ENCODE measurements at places on chromosomes 2 and 18. TPM values are rescaled to one million over a fixed set of nuclear protein-coding genes. Genes with fewer than 3 reads are reported as not detected.

DNA sequence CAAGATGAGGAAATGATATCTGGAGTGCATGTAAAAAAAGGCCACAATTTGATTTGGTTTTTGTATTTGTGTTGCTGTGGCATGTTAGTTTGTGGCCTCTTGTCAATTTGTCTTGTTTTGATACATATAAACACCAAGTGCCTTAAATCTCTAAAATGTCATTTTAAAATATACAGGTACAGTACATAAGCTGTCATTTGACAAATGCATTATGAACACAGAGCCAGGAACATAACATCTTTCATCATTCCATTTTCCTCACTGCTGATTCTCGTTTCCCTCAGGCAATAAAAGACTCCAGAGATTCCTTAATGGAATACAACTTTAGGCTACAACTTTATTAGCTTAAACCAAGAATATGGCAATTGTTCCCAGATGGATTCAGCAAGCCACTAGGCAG, 217.5 kb downstream of the ZNF804A start:
- H3K4me3 ChIP-seq: no peak overlapping the region
- H3K27ac ChIP-seq: no peak overlapping the region
- H3K36me3 ChIP-seq: no peaks in the 10 kb centered on the region
- no peak for DNase-seq
- no peaks in the 10 kb centered on the region for H3K27me3 ChIP-seq

GRCh38 chr2:69601179-69601612, 42.3 kb downstream of the AAK1 start:
- no peak overlapping the region for H3K27ac ChIP-seq
- peak; percentile 29 for DNase-seq
- H3K36me3 ChIP-seq: no peaks in the 10 kb centered on the region
- no peaks in the 10 kb centered on the region for H3K27me3 ChIP-seq
- no peak overlapping the region for H3K4me3 ChIP-seq

- no peaks in the 10 kb centered on the region for H3K27me3 ChIP-seq
- no peak overlapping the region for H3K4me3 ChIP-seq
- no peak overlapping the region for H3K27ac ChIP-seq
Observed at GRCh38 chr2:194424683-194425209, 1232.3 kb upstream of the SLC39A10 start.

DNA sequence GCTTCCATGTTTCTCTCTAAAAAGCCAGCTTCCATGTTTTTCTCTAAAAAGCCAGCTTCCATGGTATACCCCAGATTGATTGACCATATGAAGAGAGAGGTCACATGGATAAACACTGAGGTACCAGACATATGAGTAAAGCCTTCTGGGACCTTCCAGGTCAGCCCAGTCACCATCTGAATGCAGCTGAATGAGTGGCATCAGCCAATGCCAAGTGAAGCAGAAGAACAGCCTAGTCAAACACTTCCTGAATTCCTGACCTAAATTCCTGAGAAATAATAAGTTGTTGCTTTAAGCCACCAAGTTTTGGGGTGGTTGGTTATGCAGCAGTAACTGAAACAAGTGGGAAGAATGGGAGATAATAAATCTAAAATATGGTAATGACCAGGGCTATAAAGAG, 5.7 kb upstream of the ALS2 start:
- DNase-seq: no peak
- H3K4me1 ChIP-seq: peaks cover 7% of the 10 kb centered on the region
- H3K4me3 ChIP-seq: no peak overlapping the region
- no peaks in the 10 kb centered on the region for H3K27me3 ChIP-seq
- no peak overlapping the region for H3K27ac ChIP-seq

DNA sequence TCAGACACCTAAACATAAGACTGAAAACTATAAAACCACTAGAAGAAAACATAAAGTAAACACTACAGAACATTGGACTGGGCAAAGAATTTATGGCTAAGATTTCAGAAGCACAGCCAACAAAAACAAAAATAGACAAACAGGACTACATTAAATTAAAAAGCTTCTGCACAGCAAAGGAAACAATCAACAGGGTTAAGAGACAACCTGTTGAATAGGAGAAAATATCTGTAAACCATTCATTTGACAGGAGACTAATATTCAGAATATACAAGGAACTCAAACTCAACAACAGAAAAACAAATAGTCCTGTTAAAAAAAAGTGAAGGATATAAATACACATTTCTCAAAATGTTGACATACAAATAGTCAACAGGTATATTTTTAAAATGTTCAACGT, 106.7 kb upstream of the FANCL start:
- no peaks in the 10 kb centered on the region for H3K27me3 ChIP-seq
- H3K4me1 ChIP-seq: no peaks in the 10 kb centered on the region
- H3K27ac ChIP-seq: no peak overlapping the region
- no peak overlapping the region for H3K4me3 ChIP-seq

Gene NFATC1
- 22.0 TPM for total RNA-seq

Gene SPC25
- not detected for total RNA-seq

Gene AMER3
- 0.06 TPM for total RNA-seq

Measured in esophagus muscularis mucosa (tissue), 4 donors.